Stimulated activated CD4-positive, alpha-beta T cell treated with anti-CD3 and anti-CD28 coated beads, Interleukin-12 subunit alpha, Interleukin-12 subunit beta, amount 100 ng/mL, for 4 hours (primary cell): ENCODE measurements at places on chromosomes 1 and 21.

GRCh38 chr1:208111646-208112190 lies 132.5 kb downstream of the PLXNA2 start:
- no peak for DNase-seq

DNA sequence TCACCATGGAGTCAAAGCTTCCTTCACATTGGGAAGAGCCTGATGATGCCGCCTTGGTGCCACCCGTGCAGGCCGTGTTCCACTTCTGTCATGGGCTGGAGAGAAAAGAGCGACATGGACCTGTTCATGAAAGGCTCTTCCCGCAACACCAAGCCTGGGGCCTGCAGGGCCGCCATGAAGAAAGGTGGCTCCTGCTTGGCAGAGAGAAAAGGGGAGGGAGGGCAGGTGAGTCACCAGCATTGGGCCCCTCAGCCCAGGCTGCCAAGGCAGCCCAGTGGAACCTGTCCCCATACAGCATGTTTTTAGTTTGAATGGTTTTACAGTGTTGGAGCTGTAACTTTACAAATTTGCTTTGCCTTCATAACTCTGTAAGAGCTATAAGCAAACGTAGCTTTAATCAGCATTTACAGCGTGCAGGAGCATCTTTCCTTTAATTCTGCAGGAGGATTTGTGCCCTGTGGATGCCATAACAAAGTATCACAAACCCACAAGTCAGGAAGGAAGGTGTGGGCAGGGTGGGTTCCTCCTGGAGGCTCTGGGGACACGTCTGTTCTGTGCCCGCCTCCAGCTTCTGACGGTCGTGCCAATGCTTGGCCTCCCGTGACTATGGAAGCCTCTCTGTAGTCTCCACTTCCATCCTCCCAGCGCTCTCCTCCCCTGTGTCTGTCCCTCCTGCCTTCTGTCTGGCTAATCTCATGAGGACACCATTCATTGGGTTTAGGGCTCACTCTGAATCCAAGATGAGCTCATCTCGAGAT lies 49.1 kb downstream of the RIPK4 start:
- DNase-seq = no peak

- no peak for DNase-seq
These were observed 2.5 kb downstream of the PRDX6 start for GRCh38 chr1:173479649-173480048.

DNA sequence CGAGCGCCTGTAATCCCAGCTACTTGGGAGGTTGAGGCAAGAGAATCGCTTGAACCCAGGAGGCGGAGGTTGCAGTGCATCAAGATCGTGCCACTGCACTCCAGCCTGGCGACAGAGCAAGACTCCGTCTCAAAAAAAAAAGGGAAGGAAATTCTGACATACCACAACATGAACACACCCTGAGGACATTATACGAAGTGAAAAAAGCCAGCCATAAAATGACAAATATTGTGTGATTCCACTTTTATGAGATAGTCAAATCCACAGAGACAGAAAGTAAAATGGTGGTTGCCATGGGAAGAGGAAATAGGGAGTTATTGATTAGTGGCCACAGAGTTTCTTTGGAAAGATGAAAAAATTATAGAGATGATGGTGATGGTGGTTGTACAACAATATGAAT lies 41.7 kb downstream of the EVI5 start:
- DNase-seq = no peak

DNA sequence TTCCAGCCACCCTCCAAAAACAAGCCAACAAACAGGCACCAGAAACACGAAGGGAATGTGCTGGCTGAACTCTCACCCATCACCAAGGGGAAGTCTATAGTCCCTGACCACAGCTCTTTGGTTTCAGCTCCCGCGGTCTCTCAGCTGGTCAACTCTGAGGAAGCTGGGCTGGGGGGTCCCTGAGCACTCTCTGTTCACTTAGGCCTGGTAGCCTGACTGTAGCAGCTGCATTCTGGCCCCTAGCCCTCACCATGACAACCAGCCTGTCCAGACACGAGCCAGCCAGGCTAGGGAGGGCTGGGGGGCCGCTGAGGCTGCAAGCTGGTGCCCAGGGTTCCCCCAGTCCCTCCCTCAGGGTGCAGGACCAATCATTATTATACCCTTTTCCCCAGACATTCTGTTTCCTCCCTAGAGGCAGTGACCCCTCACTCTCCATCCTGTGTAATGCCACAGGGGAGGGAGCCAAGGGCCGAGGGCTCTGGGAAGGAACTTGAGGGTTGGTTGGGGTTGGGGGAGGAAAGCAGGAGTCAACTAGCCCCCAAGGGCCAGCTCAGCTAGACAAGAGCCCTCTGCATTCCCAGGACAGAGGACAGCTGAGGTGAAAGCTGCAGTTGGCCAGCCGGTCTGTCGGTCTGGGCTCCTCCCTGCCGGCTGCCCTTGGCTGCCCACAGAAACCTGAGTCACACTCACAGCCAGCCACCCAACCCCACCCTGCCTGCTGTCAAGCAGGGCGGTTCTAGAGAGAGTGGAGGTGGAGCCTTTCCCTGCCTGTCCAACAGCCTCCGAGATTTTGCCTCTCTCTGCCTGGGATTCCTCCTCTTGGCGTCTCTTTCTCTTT lies 1.2 kb upstream of the TRAPPC3 start:
- peak; percentile 52 for DNase-seq

- no peak for DNase-seq
These were observed 302.0 kb downstream of the SIPA1L2 start for GRCh38 chr1:232327899-232328298.

DNA sequence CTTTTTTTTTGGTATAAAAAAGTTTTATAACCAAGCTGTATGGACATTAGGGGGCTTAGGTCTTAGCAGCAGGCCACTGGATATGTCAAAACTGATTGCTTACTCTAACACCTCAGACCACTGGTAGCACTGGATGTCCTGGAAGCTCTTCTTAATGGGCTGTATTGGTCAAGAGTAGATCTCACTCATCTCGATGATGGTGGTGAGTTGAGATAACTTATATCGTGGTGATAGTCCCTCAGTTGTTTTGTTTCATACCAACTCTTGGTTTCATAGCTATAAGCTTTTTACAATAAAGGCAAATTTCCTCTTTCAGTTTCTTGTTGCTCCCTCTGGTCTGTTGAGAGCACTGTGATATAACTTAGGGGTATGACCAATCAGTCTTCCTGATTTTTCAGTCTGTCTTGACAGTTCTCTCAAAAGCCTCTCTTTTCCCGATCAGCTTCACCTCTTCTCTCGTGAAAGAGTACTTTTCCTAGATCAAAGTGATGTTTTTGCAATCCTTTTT lies 9.7 kb upstream of the AGO1 start:
- DNase-seq = no peak

GRCh38 chr21:36719614-36720013 lies 20.7 kb downstream of the SIM2 start:
- no peak for DNase-seq

GRCh38 chr21:26449161-26449560 lies 123.9 kb downstream of the CYYR1 start:
- DNase-seq = no peak

DNA sequence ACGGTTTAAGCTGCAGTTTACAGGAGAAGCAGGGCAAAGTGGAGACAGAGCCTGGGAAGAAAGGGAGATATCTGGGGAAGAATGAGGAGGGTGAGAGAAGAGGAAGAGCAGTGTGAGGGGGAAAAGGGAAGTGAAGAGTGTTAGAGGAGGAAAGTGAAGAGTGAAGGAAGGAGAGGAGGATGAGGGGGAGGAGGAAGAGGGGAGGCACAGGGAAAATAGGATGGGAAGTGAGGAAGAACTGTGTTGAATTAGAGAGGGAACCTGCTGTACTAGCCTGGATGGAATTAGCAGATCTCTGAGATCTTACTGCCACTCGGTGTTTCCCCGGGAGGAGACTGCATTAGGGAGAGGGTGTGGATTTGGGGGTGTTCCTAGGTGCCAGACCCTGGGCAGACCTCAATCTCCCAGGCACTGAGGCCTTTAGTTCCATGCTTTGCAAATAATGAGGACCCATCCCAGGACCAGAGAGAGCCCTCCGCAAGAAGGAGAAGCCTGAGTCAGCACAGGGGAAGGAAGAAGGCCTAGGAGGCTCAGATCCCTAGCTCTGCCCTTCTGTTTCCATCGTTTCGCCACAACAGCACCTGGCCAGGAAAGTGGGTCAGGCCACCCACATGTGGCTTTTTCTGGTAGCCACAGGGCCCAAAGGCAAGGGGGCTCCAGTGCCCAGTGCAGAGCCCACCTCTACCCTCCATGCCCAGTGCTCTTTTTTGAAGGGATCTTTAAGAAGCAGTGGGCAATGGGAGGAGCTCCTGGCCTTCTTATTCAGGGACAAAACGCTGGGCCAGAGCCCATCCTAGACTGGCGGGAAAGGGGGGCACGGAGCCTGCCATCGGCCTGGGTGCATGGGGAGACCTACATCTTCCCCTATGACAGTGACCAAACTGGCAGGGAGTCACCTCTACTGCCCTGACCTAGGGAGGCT lies 2.0 kb downstream of the LRRN2 start:
- no peak for DNase-seq

DNA sequence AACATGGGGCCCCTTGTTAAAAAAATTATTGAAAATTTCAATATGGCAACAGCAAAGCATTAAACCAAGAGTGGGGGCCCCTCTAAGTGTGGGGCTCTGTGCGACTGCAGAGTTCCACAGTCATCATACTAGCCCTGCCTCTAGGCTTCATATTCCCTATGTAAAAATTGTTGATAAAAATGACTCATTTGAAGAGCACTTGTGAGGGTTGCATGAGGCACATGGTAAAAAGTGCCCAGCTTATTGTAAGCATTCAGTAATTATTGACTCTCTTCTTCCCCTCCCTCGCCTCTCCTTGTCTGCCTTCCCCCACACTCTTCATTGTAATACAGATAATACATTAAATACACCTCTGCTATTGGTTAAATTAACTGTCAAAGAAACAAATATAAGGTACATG lies 86.7 kb upstream of the PTBP2 start:
- no peak for DNase-seq

- no peak for DNase-seq
These were observed 23.7 kb downstream of the KCNJ15 start for GRCh38 chr21:38280454-38280853.

GRCh38 chr1:43322506-43322905 lies 15.1 kb upstream of the MPL start:
- no peak for DNase-seq

DNA sequence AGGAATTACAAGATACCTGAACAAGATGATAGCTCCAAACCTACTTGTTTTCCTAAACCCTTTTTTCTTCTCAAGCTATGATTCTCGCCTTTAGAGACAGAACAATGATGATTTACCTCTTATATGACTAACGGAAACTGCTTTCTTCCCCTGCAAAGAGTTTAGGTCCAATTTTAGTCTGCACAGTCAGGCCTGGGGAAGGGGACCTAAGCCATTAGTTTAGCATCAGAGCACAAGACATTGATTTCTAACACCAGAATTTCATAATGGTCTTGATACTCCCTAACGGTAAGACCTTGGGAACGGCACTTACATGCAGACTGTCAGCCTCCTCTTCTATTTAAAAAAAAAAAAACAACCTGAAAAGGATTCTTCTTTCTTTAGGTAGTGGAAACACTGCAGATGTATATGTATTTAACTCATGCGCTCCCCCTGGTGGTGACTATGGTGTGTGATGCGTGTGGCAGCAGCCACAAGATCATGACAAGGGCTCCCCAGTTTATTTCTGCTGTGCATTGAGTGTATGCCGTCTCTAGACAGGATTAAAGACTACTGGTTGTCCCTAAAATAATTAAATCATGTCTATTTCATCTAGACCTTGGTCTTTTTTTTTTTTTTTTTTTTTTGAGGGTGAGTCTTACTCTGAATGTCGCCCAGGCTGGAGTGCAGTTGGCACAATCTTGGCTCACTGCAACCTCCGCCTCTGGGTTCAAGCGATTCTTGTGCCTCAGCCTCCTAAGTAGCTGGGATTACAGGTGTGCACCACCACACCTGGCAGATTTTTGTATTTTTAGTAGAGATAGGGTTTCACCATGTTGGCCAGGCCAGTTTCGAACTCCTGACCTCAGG lies 37.3 kb upstream of the TMEM222 start:
- DNase-seq = peak; percentile 89

DNA sequence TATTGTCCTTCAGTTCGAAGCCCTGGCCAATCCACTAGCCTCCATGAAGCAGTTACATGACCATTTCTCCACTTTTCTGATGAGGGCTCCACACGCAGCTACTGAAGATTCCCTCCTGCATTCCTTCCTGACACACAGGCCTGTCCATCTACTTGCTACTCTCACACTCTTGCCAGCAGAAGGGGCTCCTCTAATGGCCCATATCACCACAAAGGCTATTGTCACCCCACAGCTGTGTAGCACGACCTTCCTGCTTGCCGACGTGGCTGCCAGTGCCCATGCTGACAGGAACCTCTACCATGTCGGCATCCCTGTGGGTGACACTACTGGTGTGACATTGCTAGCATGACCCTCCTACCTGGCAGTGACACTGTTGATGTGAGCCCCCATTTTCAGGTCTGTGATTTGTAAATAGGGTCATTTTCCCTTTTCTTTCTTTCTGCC lies 1528.6 kb upstream of the TPTE start:
- DNase-seq = no peak

GRCh38 chr1:29896791-29897714 lies 660.7 kb downstream of the PTPRU start:
- DNase-seq = no peak

GRCh38 chr21:25838809-25839208 lies 104.0 kb downstream of the GABPA start:
- DNase-seq = no peak

DNA sequence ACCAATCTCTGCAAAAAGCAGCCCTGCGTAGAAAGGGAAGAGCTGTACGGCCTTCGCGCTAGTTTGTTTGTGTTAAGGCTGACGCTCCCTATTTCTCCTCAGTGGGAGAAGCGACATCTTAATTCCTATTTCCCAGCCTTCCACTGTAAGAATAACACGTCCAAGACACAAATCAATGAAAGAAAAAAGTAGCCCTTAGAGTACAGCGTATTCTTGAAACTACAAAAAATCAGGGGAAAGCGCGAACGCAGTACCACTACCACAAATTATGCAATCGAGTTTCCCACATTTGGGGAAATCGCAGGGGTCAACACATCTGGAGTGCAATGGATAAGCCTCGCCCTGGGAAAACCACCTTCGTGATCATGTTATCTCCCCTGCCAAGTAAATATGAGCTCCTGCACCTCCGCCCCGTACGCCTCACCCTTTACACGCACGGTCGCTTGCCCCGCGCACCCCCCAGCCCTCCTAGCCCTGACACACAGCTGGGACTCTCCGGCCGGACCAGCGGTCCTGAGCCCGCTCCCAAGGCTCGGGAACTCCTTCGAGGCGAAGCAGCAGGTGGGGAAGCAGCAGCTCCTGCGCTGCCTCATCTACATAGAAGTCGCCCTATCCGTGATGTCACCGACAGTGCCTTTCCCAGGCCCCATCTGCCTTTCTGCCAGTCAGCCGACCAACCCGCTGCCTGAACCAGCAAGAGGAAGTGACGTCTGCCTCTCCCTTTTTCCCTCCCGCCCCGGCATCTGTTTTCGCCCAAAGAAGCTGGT lies 94.7 kb downstream of the PPIAL4G start:
- DNase-seq = peak; percentile 79

GRCh38 chr1:101198842-101199636 lies 37.8 kb upstream of the S1PR1 start:
- no peak for DNase-seq

GRCh38 chr1:247298701-247299100 lies 33.0 kb downstream of the ZNF496 start:
- DNase-seq = no peak

- DNase-seq = no peak
These were observed 334.7 kb upstream of the PRMT6 start for GRCh38 chr1:106721790-106722189.
